ENCODE measurements at places on chromosomes 3 and 15. TPM values are rescaled to one million over a fixed set of nuclear protein-coding genes. Genes with fewer than 3 reads are reported as not detected.
A peak's percentile ranks its signal among the peaks of the same experiment; 100 is the strongest.

DNA sequence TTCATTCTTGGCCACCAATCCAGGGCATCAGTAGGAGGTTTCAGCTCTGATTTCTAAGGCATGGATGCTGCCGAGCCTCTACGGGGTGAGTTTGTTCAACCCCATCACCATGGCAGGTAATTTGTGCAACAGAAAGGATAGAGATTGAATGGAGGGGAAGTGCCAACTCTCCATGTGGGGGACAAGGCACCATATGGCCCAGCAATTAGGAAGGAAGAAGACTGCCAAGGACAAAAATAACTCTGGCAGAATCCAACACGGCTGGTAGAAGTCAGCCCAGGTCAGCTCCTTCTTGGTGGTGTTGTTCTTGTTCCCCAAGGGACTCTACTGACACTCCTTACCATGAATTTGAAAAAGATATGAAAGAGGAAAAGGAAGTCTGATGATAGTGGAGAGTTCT is 503.9 kb downstream of the MAGI1 start:
- DNase-seq: no peak

- DNase-seq: no peak
Measured at GRCh38 chr3:84904212-84904611, 54.6 kb upstream of the CADM2 start.

GRCh38 chr3:68334367-68334986 is 597.9 kb downstream of the TAFA4 start:
- no peak for DNase-seq

- no peak for DNase-seq
Measured at GRCh38 chr3:140343211-140344081, 334.4 kb upstream of the TRIM42 start.

GRCh38 chr3:75692061-75692460 is 27.9 kb downstream of the FRG2C start:
- no peak for DNase-seq

- no peak for DNase-seq
Measured at GRCh38 chr3:157871248-157871647, 235.0 kb downstream of the SHOX2 start.

DNA sequence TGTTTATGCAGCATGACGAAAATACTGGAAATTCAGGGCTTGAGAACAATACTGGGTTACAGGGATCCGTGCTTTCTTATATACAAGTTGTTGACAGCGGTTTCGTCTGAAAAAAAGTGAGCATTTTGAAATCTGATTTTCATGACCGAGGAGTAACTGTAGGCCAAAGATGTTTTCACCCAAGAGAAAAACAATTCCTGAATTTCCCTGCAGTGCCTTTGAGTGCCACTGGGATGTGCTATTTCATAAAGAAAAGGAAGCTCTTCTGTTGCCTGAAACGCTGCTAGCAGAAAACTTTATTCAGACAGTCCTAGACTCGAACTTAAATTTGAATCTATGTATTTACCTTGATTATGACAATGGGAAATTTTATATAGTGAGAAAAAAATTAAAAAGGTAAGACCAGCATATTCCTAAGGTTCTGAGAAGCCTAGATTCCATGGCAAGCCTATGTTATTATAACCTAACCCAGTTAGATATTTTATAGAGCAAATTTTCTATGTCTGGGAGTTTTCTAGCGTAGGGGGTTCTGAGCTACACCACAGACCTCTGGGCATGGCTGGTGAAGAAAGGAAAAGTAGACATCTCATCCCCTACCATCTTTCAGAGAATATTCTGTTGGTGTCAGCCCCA is 30.2 kb downstream of the KCNAB1 start:
- peak; percentile 87 for DNase-seq

DNA sequence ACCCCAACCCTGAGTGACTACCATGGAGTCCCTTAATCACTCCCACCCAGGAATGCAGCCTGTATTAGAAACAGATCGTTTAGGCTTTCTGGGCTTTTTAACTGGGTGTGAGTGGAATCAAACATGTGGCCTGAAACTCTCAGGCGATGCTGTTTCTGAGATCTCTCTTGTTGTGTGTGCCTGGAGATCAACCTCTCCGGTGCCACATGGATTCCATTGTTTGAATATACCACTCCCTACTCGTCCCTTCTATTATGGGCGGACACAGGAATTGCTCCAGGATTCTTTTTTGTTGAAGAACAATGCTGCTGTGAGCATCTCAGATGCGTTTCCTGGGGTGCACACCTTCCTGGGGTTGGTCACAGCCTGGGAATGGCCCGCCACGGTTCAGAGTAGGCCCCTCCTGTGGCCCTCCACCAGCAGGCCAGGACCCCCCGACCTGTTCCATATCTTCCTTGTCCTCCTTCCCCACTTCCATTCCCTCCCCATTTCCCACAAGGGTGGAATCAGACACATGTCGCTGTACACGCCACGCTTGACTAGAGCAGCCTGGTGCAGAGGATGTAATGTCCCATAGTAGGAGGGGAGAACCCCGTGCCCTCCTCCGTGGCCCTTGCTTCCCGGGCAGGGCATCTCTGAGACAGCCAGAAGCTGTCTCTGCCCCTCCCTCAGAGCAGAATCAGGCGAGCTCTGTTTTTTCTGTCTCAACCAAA is 36.4 kb upstream of the PRR23E start:
- no peak for DNase-seq

GRCh38 chr15:60259469-60259868 is 138.3 kb downstream of the ANXA2 start:
- no peak for DNase-seq

DNA sequence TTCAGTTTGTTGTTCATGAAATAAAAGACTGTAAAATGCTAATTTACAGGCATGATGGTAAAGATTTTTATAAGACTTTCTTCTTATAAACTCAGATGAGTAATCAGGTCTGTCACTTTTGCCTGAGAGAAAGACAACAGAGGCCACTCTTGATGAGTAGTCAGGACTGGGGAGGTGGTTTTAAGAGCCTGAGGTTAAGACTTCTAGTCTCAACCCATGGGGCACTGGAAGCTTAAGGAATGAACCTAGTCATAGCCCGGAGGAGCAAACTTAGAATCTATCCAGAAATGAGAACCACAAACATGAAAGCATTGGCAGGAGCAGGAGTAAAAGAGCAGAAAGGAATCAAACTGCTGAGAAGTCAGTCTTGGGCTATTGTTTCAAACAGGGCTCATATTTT is 846.3 kb upstream of the ARPP21 start:
- DNase-seq: no peak

DNA sequence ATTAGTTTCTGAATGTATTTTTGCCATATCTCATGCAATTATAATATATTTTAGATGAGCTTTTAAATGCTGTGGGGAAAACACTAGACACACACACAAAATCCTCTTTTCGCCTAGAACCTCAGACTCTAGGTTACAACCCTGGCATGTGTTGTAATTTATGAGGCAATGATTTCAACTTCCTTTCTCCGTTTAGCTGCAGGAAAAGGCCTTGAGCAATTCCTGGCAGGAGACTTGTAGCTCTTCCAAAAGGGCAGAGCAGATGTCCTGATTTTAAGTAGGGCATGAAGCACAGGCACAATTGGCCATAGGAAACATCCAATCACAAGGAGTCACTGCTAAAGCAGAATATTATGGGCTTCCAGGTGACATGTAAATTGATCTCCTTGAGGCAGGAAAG is 82.0 kb downstream of the GPR156 start:
- DNase-seq: peak; percentile 93

- DNase-seq: peak; percentile 75
Measured at GRCh38 chr3:88203642-88204055, 53.9 kb downstream of the C3orf38 start.

GRCh38 chr15:99155961-99156443 is 51.1 kb downstream of the SYNM start:
- DNase-seq: peak; percentile 37

GRCh38 chr15:40183636-40184463 is 23.0 kb downstream of the BUB1B start:
- DNase-seq: no peak

DNA sequence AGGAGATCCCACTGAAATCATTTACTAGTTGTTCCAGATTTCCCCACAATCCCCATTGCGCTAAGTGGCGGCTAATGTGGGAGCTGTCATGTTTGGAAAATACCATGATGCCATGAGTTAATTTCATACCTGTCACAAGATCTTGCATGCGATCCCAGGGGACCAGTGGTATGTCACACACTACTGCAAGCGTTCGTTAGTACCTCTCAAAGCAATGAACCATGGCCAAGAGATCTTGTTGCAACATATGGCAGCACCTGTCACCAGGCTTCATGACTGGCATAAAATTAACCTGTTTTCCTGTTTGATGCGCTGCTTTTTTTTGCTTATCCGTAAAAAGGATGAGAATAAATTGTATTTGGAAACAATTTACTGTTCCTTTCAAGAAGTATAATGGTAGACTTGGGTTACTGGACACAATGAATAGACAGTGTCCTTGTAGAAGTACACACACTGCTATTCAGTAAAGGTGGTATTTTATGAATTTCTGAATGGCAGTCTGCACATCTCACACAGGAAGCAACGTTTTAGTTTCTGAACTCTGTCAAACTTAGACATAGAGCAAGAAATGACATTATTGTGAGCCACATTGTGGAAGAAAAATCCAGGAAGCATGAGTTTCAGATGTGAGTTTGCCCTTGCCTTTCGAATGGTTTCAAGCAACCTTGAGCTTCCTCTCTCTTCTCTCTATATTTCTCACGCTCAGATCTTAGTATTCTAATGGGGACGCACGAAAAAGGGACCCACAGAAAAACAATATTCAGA is 81.9 kb downstream of the CHL1 start:
- DNase-seq: no peak

GRCh38 chr3:107858876-107859275 is 232.0 kb downstream of the CD47 start:
- DNase-seq: no peak

- DNase-seq: no peak
Measured at GRCh38 chr3:185065059-185065458, 87.8 kb downstream of the C3orf70 start.

GRCh38 chr3:15092686-15093085 is 6.3 kb downstream of the RBSN start:
- peak; percentile 21 for DNase-seq

GRCh38 chr3:126957776-126958637 is 24.9 kb upstream of the PLXNA1 start:
- DNase-seq: no peak

GRCh38 chr3:8507496-8507895 is 5.9 kb downstream of the LMCD1 start:
- DNase-seq: no peak

DNA sequence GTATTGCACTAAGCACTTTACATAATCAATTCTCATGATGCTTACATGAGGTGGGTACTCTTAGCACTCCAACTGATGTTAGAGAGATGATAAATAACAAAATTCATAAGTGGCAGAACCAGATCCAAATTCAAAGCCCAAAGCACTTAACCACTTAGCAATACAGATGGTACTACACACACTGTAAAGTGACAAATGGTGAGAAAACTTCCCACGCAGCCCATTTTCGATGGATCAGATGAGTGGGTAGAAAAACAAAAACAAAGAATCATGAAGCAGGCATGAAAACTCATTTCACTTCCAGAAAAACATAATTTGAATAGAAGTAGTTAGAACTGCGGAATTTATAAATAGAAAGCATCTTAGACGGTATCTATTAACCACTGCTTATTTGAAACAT is 66.2 kb downstream of the FRMD4B start:
- DNase-seq: no peak

DNA sequence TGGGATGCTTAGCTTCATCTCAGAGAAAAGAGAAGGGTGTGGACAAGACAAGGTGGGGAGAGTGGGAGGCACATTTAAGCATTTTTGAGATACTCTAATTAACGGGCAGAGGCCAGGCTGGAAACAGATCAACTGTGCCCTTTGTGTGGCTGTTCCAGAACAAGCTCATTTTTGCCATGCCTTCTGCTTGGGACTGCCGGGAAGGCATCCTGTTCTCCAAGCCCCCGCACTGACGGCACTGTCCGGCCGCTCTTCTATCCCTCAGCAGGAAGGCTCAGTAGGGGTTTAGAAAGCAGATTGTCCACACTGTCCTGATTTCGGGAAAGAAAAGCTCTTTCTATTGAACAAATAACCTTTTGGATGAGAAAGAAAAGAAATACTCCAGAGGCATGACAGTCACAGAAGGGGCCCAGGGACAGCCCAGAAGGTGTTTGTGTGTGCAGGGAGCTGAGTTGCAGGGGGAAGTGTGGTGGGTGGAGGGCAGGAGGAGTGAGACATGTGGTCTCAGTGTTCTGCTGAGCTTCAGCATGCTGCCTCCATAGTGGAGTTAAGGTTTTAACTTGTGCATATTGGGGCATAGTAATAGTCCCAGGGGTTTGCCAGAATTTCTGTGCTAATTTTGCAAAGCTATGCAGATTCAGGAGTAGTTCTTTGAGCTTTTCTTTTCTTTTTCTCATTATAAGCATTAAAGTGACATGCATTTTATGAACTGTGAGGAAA is 27.3 kb downstream of the SV2B start:
- no peak for DNase-seq

DNA sequence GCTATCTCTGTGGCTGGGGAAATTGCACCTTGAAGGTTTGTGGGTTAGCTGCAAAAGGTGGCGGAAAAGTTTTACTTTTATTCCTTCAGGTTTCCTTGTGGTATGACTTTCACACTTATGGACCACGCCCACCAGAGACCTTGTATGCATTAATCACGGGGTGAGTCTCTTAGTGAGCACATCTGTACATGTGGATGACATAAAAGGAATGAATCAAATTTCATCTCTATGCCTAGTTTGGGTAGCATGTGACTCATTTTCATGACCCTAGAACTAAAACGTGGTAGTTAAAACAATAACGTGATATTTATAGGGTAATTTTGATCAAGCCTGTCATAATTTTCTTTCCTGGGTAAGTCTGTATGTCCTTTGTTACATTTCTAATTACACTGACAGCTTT is 141.7 kb downstream of the PDCD6IP start:
- DNase-seq: peak; percentile 12

The KBTBD8 gene
- 1.1 TPM for total RNA-seq

The UPK1B gene
- total RNA-seq: not detected

The NR1I2 gene
- not detected for total RNA-seq

The ECT2 gene
- total RNA-seq: 70.8 TPM

The DLL4 gene
- 0.09 TPM for total RNA-seq

The ADAMTSL3 gene
- 2.0 TPM for total RNA-seq

The CXCR6 gene
- total RNA-seq: not detected

The TTC14 gene
- total RNA-seq: 43.5 TPM

The IL17RD gene
- total RNA-seq: 13.6 TPM

The GPR149 gene
- not detected for total RNA-seq

The LRRC3B gene
- not detected for total RNA-seq

The OR5H2 gene
- not detected for total RNA-seq

The NAA50 gene
- 242 TPM for total RNA-seq

The CELF6 gene
- total RNA-seq: 1.6 TPM

The SLC6A20 gene
- not detected for total RNA-seq

The LRRN1 gene
- 1.7 TPM for total RNA-seq

Data from fibroblast of the aortic adventitia (primary cell).